ENCODE measurements at places on chromosomes 2 and 18.

DNA sequence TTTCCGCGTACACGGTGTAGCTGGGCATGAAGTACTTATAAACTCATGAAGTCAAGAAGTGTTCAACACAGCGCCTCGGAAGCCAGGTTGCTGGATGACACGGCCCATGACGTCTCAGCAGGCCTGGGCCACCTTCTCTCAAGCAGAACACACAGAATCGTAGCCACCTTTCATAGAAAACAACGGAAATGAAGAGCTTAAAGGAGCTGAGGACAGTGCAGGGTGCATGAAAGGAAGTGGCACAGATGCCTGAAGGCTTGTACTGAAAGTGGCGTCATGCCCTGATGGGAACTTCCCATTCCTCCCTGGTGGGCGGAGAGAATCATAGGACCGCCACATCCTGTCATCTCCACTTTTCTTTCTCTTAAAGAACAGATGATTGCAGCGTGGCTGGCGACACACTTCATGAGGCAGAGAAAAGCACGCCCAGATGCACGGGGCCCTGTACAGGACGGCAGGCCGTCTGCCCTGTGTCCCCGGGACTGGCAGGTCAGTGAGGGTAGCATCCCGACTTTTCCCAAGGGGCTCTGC is 31.1 kb downstream of the HDAC4 start:
- peak; percentile 71 for DNase-seq

DNA sequence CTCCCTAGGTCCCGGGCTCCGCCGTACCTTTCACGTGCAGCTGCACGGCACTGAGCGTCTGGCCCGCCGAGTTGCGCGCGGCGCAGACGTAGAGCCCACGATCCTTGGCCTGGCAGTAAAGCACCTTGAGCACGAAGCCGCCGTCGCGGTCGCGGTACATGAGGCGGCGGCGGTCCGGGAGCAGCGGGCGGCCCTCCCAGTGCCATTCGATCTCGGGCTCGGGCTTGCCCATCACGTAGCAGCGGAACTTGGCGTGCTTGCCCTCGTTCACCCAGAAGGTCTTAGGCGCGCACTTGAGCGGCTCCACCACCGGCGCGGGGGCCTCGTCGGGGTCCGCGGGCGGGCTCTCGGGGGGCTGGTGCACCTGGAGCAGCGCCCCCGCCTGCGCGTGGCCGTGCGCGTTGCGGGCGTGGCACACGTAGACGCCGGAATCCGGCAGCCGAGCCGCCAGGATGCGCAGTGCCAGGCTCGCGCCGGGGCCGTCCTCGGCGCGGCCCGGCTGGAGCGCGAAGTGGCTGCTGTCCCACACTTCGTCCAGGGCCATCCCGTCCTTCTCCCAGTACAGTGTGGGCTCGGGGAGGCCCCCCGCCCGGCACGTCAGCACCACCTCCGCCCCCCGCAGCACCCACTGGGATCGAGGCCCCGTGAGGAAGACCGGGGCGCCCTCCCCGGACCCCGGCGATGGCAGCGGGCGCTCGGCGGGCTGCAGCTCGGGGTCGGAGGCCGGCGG is 980 bp downstream of the OBSL1 start:
- DNase-seq = peak; percentile 48

GRCh38 chr2:79200762-79201161 is 41.2 kb upstream of the REG3A start:
- DNase-seq = no peak

GRCh38 chr2:122009561-122009960 is 254.1 kb downstream of the TSN start:
- DNase-seq = no peak

- DNase-seq = no peak
Measured at GRCh38 chr2:195543063-195543462, 114.0 kb upstream of the SLC39A10 start.

GRCh38 chr2:199462956-199463692 is 5.4 kb upstream of the SATB2 start:
- peak; percentile 70 for DNase-seq
